ENCODE measurements at places on chromosomes 7 and 10. TPM values are rescaled to one million over a fixed set of nuclear protein-coding genes. Genes with fewer than 3 reads are reported as not detected.

Gene DPYSL4
- polyA plus RNA-seq, result 16.3 TPM

Gene STEAP4
- polyA plus RNA-seq, result 0.23 TPM

Gene TMEM236
- 0.37 TPM for polyA plus RNA-seq

Gene MEIG1
- polyA plus RNA-seq, result 1.4 TPM

Gene GIMAP1
- 2.4 TPM for polyA plus RNA-seq

Gene MSMB
- polyA plus RNA-seq, result not detected

Gene COL26A1
- 22.5 TPM for polyA plus RNA-seq

Gene ACTR3C
- polyA plus RNA-seq, result 9.7 TPM

Gene STEAP2
- polyA plus RNA-seq, result 22.7 TPM

Gene OR2F2
- polyA plus RNA-seq, result not detected

Gene FKBP6
- 0.60 TPM for polyA plus RNA-seq

Data from left kidney (tissue), 8 donors.